ENCODE measurements at places on chromosomes 1 and 21. TPM values are rescaled to one million over a fixed set of nuclear protein-coding genes. Genes with fewer than 3 reads are reported as not detected.

- no peaks in the 10 kb centered on the region for H3K27me3 ChIP-seq
- H3K4me3 ChIP-seq, result no peak overlapping the region
- H3K27ac ChIP-seq, result no peak overlapping the region
- no peaks in the 10 kb centered on the region for H3K36me3 ChIP-seq
- no peaks in the 10 kb centered on the region for H3K4me1 ChIP-seq
Observed at GRCh38 chr1:170768929-170769328, 105.0 kb downstream of the PRRX1 start.

GRCh38 chr1:5755552-5756125 is 236.6 kb downstream of the NPHP4 start:
- no peak overlapping the region for H3K4me3 ChIP-seq
- H3K4me1 ChIP-seq, result peaks cover 19% of the 10 kb centered on the region

DNA sequence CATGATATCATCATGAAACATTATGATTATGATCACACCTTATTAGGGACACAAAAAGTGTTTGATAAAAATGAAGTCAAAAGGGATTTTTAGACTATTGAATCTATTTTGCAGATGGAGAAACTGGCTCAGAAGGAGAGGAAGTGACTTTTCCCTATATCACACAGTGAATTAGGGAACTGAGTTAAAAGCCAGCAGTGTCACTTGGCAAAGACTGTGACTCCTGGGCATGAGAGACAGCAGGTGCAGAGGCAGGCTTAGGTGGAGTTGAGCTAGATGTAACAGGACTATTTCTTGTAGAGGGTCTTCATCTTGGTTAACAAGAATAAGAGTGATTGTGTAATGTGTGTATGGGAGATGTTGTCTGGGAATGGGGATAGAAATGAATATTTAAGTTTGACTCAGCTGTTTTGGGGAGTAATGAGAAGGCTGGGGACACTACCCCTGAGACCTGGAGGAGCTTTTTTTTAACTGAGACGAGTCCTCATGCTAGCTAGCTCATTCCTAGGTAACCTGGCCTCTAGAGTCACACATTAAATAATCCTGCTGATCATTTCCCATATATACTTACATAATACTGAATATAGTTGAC is 1.0 kb upstream of the CD84 start:
- no peaks in the 10 kb centered on the region for H3K27me3 ChIP-seq
- DNase-seq, result no peak
- no peak overlapping the region for H3K4me3 ChIP-seq
- no peak overlapping the region for H3K27ac ChIP-seq
- no peaks in the 10 kb centered on the region for H3K4me1 ChIP-seq

The CELA3B gene
- total RNA-seq, result not detected

The EPHA8 gene
- 5.1 TPM for total RNA-seq

The LPAR3 gene
- total RNA-seq, result 11.1 TPM

Data from cardiac muscle cell (in vitro differentiated cells and primary cell).